ENCODE measurements at places on chromosomes 2 and 18.

GRCh38 chr18:8890957-8891464 lies 185.7 kb downstream of the MTCL1 start:
- peak; percentile 59 for DNase-seq

DNA sequence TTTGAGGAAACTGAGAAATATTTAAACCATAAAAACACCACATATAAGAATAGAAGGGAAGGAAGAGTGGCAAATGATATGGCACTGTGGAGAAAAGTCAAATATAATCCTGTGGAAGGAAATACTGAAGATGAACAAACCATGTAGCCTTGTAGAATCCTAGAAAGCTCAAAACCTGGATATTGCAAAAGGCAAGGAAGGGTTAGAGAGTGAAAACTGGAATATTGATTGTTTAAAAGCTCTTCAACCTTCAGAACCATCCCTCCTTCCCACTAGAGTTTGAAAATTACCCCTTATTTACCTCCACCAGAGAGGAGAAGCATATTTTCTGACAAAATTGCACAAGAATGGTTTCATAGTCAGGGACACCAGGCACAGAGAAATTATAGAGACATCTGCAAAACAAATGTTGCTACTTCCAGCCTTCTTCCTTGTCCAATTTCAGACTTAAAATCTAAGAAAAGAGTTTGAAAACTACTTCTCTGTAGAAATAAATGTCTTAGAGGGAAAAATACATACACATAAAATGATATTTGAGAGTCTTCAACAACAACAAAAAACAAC lies 48.0 kb downstream of the ANTXR1 start:
- no peak for DNase-seq

DNA sequence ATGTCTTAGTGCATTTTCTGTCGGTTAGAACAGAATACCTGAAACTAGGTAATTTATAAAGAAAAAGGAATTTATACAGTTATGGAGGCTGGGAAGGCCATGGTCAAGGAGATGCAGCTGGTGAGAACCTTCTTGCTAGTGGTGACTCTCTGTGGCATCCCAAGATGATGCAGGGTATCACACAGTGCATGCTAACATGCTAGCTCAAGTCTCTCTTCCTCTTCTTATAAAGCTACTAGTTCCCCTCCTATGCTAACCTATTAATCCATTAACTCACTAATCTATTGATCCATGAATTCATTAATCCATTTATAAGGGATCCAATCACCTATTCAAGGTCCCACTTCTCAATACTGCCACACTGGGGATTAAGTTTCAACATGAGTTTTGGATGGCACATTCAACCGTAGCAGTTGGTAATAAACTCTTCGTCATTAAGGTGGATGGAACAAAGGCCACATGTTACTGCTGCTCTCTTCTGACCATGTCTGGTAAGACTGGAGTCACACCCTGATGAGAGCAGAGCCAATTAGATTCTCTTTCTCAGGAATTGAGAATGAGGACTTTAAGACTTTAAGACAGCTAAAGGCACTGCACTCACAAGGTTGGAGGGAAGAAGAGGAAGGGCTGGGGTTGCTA lies 211.6 kb upstream of the SMAD7 start:
- no peak for DNase-seq

DNA sequence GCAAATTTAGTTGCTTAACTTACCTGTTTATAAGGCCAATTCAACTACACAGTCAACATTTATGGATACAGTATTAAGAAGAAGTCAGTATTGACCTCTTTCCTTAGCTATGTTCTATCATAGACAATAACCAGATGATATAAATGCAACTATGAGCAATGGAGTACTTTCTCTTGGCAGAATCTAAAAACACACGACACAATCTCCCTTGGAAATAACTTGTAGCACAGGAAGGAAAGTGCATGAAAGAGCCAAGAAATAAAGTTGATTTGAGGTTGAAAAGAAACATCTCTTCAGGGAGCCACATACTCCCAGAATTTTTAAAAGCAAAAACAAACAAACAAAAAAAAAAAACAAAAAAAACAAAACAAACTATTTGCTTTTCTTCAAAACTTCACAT lies 145.0 kb downstream of the EVA1A start:
- no peak for DNase-seq

DNA sequence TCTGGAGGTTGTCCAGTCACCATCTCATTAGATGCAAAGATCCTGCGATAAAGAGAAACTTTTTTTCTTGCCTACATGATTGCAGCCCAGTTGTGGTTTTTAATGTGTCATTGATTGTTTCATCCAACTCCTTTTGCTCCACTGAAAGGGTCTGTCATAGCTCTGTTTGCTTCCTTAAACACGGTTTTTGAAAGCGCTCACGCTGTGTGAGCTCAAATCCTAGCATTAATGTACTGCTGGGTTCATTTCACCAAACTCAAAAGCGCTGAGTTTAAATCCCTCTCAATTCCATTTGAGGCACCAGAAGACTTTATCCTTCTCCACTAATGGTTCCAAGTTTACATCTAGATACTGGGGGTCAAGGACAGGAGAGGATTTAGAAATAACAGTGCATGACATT lies 53.6 kb downstream of the CDK15 start:
- DNase-seq = no peak

DNA sequence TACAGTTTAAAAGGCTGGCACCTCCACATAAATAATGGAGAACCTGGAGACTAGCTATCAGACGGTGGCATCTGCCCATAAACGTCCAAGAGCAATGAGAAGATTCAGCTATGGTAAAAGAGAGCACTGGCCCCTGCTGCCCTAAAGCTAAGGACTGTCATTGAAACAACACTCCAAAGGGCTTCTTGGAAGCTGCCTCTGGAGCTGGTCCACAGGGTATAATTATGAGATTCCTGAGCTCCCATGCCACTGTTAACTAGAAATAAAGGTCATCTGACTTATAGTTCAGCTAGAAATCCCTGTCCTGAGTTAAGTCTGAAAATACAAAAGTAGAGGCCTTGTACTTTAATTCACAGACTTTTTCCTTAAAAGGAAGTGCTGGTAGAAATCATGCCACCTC lies 39.9 kb upstream of the RBMS1 start:
- DNase-seq = no peak

DNA sequence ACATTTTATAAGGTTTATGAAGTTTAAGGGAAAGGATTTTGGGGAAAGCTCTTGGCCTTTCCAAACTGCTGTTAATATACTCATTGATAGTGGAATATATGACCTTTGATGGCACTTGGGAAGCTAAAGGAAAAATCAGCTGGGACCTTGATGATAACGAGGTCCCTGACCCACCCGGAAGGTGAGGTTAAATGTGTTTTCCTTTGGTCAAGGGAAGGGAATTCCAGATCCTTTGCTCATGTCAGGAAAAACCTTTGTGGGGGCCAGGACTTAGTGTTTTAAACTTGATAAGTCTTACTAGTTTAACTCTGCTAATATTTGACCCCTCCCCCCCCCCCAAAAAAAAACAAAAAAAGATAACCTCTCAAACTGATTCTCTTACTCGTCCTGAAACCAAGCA lies 50.7 kb downstream of the CRIM1 start:
- DNase-seq = no peak

DNA sequence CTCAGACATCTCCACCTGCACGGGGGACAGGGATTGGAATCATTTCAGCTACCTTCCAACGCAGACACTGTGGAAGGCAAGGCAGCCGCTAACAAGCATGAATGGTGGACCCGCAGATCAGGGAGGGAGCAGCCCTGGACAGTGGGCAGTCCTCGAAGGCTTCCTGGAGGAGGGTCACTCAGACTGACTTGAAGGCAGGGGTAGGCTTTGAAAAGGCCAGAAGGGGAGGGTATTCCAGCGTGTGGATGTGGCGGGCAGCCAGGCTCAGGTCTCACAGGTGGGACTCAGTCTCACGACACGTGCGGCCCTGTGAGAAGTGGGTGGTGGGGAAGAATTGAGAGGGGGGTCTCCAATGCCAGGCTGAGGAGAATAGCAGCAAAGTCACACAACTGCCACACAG lies 29.9 kb downstream of the DYSF start:
- no peak for DNase-seq

- DNase-seq = no peak
Measured at GRCh38 chr2:208183972-208184705, 5.7 kb downstream of the C2orf80 start.

GRCh38 chr18:76441002-76441667 lies 53.9 kb downstream of the ZNF516 start:
- DNase-seq = no peak

DNA sequence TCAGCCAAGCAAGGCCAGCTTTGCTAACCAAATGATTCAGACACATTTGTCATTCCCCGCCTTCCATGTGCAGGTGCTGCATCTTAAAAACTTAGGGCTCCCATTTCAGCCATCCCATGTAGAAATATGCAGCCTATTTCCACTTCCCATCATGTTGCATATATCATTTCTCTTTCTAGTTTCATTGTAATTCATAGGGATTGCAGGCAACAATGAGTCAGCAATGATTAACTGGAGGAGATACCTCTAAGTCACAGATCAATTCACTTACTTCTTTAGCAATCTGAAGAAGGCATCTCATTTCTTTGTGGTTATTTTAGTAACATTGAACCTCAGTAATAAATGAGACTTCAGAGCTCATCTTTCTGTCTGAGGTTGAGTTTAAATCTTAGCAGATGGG lies 276.1 kb upstream of the PKDCC start:
- no peak for DNase-seq

DNA sequence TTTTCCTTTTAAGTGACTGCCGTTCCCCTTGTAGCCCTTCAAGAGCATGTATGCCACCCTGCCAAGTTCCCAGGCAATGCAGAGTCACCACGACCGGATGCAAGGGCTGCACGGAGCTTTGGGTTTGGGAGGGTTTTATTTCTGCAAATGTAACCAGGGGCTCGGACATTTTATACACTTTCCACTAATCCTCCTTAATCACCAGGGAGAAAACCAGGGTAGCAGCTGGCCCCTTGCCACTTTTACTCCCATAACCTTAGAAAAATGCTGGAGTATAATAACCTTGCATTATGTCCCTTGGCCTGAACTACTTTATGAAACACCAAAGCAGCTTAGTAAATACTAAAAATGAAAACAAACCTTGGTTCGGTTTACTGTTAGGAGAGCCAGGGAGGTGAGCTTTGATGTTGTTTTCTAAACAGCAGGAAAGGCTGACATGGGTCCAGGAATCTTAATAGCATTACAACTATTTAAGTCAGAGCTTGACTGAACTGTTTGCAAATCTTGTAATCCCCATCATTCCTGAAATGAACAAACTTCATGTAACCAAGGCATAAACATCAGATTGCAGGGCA lies 152.8 kb upstream of the RIOK3 start:
- no peak for DNase-seq

- no peak for DNase-seq
Measured at GRCh38 chr2:224630659-224631550, 45.7 kb upstream of the CUL3 start.

DNA sequence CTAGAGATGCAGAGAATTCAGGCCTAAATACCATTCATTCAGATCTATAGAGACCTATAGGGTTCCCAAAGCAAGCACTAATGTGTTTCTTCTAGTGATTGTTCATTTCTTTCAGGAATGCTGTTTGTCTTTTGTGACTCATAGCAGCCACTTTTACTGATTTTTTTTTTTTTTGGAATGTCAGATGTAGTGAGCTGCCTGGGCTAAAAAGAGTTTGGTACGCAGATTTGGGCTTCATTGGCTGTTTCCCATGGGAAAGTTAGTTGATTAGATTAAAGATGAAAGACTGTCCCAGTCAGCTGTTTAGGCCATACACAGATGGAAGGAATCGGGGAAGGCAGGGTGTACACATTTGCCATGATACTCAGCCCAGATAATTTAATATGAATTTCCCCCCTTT lies 87.6 kb downstream of the CDC42EP3 start:
- DNase-seq = no peak

GRCh38 chr18:75790111-75790510 lies 362.6 kb upstream of the SMIM21 start:
- no peak for DNase-seq
